ENCODE measurements at places on chromosomes 2 and 18.

DNA sequence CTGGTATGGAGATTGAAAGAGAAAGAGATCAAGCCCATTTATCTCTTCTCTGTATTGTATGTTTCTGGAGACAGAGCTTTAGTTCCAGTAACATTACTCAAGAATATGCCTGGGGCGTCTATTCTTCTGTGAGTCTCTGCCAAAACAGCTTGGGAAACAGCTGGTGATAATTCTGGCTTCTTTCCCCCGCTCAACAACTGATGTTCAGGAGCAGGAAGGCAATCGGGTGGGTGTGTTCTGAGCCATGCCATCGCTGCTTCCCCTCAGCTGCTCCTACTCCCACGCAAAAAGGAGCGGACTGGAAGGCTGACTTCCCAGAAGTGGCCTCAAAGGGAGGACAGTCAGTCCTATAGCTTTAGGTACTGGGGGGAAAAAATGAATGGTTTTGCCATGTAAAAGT is 695.1 kb downstream of the PLCL1 start:
- no peak for DNase-seq

DNA sequence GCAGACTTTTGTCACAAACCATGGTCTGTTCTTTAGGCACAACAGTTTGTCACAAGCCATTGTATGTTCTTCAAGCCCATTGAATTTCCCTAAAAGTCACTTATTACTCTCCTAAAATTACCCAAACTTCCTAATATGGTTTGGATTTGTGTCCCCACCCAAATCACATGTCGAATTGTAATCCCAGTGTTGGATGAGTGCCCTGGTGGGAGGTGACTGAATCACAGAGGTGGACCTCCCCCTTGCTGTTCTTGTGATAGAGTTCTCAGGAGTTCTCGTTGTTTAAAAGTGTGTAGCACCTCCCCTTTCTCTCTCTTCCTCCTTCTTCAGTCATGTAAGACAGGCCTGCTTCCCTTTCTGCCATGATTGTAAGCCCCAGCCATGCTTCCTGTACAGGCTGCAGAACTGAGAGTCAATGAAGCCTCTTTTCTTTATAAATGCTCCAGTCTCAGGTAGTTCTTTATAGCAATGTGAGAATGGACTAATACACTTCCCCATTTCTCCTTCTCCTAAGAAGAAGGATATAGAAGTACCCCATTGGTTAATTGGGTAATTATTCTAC is 11.2 kb upstream of the GYPC start:
- no peak for DNase-seq

- peak; percentile 40 for DNase-seq
Observed at GRCh38 chr18:73563901-73564472, 583.6 kb downstream of the FBXO15 start.

DNA sequence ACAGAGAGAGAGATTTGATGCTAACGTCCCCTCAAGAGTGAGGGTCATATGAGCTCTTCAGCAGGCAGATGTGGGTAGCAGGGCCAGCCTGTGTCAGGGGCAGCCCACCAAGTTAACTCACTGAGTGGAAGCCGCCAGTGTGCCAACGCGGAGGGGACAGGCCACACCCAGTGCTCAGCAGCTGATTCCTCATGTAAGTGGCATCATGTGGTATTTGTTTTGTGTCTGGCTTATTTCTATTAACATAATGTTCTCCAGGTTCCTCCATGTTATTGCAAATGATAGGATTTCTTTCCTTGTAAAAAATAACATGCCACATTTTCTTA is 4.0 kb downstream of the IMP4 start:
- DNase-seq = no peak

DNA sequence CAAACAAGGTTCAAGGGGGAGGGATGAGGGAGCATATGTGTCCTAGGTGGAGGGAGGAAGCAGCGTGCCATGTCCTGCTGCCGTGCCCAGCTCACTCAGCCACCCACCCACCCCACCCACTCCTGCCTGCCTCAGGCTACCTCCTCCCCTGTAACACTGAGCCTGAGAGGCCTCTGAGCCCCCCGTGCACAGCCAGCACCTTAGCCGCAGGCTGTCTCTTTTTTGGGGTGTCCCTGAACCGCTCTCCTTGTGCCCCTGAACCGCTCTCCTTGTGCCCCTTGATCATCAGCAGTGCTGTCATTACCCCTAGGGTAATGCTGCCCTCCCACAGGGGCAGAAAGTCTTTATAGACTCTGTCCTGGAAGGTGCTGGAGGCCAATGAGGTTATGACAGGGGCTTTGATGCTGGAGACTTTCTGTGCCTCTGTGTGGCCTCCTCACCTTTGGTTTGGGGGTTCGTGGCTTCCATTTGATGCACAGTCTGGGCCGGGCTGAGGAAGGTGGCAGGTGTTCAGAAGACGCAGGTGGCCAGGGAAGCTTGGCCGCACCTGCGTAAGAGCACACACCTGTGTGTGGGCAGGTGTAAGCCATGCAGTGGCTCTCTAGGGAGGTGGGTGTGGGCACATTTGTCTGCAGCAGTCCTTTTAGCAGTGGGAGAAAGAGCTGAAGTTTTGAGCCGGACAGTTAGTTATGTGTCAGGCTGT is 140.0 kb downstream of the SEPTIN10 start:
- DNase-seq = no peak

GRCh38 chr2:16700551-16701259 is 35.1 kb upstream of the CYRIA start:
- DNase-seq = no peak

DNA sequence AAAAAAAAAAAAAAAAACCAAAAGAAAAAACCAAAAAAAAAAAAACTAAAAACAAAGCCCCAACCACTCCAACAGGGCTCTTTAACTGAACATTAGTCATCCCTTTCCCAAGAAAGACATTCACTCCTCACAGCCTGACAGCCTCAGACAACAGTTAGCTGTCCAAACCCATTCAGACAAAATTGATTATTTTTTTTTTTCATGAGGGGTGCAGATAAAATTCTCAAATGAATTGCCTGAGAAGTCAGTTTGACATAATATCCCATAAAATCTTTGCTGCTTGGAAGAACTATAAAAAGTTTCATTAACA is 206.1 kb upstream of the REV1 start:
- DNase-seq = no peak

- no peak for DNase-seq
Observed at GRCh38 chr2:159298967-159299366, 12.5 kb upstream of the WDSUB1 start.

GRCh38 chr2:223264541-223265193 is 212.7 kb downstream of the KCNE4 start:
- no peak for DNase-seq

DNA sequence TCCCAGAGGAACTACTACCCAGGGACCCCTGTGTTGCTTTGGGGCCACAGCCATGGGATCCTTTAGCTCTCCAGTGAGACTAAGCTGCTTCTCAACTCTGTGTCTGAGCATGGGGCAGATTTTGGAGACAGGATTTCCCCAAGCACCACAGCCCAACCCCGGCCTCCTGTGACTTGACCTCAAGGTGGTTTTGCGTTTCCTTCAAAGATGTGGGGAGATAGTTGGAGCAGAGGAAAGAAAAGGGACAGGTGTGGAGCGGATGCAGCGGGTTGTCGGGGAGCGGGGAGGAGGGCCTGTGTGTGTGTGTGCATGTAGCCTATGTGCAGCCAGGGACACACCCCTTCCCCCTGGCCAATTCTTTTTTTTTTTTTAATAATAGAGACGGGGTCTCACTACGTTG is 10.2 kb downstream of the ARID5A start:
- no peak for DNase-seq

DNA sequence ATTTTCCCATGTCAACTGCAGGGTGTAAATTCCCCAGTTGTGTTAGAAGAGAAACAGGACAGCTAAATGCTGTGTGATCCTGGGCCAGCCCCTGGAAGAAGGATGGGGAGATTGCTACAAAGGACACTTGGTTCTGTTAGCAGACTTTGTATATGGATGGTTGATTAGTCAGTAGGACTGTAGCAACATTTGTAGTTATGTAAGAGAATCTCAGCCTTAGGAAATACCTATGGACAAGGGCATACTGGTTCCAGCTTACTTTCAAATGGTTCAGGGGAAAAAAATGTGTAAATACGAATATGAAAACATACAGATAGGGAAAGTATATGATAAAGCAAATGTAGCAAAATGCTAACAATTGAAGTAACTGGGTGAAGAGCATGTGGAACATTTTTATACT is 47.6 kb downstream of the GNAL start:
- no peak for DNase-seq

GRCh38 chr2:84911135-84911678 is 5.8 kb downstream of the TMSB10 start:
- no peak for DNase-seq

DNA sequence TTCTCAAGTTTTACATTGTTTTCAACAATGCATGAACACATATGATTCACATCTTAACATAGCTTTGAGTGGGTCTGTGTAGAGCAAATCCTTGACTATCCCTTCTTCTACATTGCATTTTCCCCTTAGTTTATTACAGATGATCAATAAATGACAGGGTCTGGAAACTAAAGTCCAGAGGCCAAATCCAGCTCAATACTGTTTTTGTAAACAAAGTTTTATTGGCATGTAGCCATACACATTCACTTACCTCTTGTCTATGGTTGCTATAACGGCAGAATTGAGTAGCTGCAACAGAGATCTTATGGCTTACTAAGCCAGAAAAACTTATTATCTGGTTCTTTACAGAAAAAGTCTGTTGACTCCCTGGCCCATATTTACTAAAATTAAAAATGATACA is 12.8 kb downstream of the FANCL start:
- DNase-seq = no peak
